Mesendoderm (in vitro differentiated cells): ENCODE measurements at places on chromosomes 6 and 20.

- DNase-seq: no peak
Observed at GRCh38 chr20:33009214-33010132, 2.0 kb downstream of the BPIFB2 start.

- DNase-seq: no peak
Observed at GRCh38 chr6:5730585-5731263, 276.0 kb downstream of the NRN1 start.

- DNase-seq: no peak
Observed at GRCh38 chr6:168115748-168116437, 36.9 kb upstream of the FRMD1 start.

GRCh38 chr20:61562897-61563504 lies 310.9 kb downstream of the CDH4 start:
- DNase-seq: no peak

- no peak for DNase-seq
Observed at GRCh38 chr20:44106615-44107014, 80.4 kb downstream of the JPH2 start.
